ENCODE measurements at places on chromosomes 13 and 19.

DNA sequence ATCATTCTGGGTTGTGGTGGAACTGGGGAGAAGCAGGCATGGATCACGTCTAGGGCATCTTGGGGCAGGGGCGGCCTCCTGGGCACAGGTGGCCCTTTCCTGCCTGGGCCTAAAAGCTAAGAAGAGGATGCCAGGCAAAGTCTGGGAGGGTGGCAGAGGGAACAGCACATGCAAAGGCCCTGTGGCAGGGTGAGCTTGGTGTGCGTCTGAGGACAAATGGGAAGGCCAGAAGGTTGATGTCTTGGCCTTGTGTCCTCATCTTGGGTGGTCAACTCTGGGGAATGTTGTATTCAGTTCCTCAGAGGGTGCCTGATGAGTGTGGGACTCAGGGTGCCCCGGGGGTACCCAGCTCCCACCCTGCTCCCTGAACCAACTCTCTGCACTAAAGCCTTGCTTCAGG, 5.4 kb upstream of the PLK5 start:
- no peak for DNase-seq

GRCh38 chr13:79406597-79406908, 498 bp upstream of the RBM26 start:
- no peak for DNase-seq

DNA sequence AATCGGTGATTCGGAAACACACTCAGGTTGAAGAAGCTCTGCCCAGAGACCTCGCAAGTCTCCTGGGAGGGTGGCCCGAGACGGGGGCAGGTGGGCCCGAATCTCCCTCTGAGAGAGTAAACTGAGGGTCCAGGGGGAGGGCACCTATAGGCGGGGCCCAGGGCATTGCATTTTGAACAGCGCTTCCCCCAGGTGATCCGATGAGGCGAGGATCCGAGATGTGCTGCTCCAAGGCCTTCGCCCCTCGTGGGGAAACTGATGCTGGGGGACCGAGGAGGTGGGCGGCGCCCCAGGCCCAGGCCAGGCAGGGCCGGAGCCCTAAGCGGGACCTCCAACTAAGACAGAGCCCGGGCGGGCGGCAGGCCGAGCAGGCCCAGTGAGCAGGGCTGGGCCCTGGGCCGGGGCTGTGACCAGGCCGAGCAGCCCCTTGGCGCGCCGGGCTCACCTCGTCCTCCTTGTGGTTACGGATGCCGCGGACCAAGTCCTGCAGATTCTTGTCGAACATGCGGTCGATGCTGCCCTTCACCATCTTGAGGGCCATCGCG, 500 bp downstream of the AP3D1 start:
- no peak for DNase-seq

- DNase-seq = no peak
Observed at GRCh38 chr13:57739543-57740190, 108.1 kb downstream of the PCDH17 start.

GRCh38 chr19:11324079-11324661, 15.3 kb downstream of the RAB3D start:
- DNase-seq = no peak

GRCh38 chr19:2033115-2033824, 17.8 kb upstream of the BTBD2 start:
- no peak for DNase-seq

DNA sequence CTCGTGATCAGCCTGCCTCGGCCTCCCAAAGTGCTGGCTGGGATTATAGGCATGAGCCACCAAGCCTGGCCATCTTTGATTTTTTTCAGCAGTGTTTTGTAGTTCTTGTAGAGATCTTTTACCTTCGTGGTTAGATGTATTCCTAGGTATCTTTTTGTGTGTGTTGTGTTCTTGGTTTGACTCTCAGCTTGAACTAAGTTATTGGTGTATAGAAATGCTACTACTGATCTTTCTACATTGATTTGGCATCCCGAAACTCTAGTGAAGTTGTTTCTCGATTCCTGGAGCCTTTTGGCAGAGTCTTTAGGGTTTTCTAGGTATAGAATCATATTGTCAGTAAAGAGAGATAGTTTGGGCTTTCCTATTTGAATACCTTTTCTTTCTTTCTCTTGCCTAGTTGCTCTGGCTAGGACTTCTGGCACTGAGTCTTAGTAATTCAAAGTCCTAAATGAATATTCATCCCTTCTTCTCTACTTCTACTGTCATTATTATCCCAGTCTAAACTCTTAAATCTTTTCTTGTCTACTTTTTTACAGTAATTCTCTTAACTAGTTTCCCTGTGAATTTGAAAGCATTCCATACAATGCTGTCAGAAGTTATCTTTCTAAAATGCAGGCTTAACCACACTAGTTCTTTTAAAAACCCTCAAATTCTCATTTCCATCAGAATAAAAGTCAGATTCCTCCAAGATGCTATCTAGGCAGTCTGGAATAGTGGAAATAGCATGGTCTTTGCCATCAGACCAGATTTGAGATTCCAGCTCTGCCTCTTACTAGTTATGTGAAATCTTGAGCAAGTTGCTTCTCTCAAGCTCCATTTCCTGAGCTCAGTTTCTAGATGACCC, 7.0 kb downstream of the GPR18 start:
- no peak for DNase-seq

GRCh38 chr13:39035799-39036198, 2.1 kb downstream of the PROSER1 start:
- DNase-seq = no peak

DNA sequence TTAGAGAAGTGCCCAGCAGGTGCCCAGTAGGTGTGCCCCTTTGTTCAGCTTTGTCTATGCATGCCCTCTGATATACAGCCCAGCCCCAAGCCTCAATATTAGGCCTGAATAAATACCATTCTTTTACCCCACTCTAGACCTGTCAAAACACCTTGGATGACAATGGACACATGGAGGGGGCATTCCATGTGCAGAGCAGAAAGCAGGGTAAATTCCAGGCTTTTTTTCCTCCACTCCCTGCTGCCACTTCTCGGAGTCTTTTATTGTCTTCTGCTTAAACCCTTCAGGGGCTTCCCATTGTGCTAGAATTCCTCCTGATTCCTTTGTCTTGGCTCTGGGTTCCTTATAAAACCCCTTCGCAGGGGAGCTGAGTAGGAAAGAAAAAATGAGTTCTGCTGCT, 5.8 kb upstream of the FRY start:
- no peak for DNase-seq

GRCh38 chr13:80256352-80256932, 84.5 kb downstream of the SPRY2 start:
- no peak for DNase-seq

- no peak for DNase-seq
Observed at GRCh38 chr13:92825938-92826596, 400.5 kb upstream of the GPC6 start.

- no peak for DNase-seq
Observed at GRCh38 chr13:38684714-38685113, 2.2 kb upstream of the FREM2 start.

- no peak for DNase-seq
Observed at GRCh38 chr13:83503424-83503823, 378.9 kb downstream of the SLITRK1 start.

DNA sequence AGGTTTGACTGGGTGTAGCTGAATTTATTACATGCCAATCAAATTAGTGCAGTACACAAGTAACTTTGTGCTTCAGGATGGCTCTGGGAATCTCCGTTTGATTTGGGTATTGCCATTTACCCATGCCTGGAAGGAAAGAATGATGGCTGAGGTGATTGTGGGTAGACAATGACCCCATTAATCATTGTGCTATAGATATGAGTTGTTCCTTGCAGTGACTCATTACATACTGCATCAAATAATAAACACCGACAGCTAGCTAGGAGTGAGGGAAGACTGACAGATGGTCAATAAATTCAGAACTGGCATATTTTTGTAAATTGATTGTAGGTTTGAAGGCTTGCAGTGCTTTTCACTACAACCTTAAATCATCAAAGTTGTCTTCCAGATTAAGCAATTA, 1069.5 kb downstream of the DIAPH3 start:
- DNase-seq = no peak

DNA sequence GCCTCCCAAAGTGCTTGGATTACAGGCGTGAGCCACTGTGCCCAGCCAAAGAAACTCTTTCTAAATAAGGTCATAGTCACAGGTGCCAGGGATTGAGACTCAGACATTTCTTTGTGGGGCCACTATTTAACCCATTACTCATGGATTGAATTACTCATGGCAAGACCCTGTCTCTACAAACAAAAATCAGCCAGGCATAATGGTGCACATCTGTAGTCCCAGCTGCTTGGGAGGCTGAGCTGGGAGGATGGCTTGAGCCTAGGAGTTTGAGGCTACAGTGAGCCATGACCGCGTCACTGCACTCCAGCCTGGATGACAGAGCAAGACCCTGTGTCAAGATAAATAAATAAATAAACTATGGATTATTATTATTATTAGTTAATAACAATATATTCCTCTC, 3.6 kb upstream of the KLF2 start:
- no peak for DNase-seq

GRCh38 chr19:50435627-50436026, 2.9 kb downstream of the MYBPC2 start:
- no peak for DNase-seq

GRCh38 chr13:31896427-31896826, 135.1 kb upstream of the FRY start:
- DNase-seq = no peak

DNA sequence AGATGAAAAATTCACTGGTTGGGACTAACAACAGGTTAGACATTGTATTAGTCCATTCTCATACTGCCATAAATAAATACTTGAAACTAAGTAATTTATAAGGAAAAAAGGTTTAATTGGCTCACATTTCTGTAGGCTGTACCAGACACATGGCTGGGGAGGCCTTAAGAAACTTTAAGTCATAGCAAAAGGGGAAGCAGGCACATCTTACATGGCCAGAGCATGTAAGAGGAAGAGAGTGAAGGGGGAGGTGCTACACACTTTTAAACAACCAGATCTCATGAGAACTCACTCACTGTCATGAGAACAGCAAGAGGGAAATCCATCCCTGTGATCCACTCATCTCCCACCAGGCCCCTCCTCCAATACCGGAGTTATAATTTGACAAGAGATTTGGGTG, 125.9 kb downstream of the SUCLA2 start:
- DNase-seq = no peak

GRCh38 chr13:110874508-110874960, 40.3 kb downstream of the ANKRD10 start:
- DNase-seq = peak; percentile 16

GRCh38 chr19:46878613-46879375, 18.0 kb downstream of the ARHGAP35 start:
- no peak for DNase-seq

DNA sequence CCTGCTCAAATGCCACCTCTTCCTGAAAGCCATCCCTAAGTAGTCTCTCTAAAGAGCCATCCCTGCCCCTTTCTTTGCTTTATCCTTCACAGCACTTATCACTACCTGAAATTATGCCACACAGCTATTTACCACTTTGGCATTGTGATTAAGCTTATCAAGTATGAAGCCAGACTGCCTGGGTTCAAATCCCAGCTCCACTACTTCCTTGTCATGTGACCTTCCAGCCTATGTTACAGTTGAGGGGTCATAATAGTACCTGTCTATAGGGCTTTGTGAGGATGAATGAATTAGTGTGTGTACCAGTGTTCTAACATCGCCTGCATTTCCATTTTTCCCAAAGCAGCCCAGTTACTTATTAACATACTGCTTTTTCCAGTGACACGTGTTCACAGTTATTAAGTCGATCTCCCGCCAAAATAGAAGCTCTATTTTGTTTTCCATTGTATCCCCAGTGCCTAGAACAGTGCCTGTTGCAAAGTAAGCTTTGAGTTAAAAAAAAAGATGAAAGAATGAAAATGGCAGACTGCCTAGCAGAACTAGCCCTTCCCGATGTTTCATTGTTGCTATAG, 32.8 kb downstream of the ZSWIM9 start:
- DNase-seq = no peak

DNA sequence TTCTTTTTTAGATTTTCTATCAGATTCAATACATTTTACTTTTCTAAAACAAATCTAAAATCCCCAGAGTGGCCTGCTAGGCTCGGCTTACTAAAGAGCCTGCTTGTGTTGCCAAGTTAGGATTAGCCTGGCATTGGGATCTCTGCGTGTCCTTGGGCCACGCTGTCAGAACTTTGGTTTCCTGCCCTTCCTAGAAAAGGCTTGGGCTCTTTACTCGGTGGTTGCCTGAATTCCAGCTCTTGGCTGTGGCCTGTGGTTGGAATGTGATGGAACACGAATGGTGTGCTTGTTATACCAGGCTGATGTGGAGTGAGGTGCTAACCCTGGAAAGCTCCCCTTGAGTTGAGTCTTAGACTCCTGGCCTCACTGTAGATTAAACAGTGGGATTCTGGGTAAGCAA, 8.5 kb downstream of the SPATA13 start:
- DNase-seq = no peak

DNA sequence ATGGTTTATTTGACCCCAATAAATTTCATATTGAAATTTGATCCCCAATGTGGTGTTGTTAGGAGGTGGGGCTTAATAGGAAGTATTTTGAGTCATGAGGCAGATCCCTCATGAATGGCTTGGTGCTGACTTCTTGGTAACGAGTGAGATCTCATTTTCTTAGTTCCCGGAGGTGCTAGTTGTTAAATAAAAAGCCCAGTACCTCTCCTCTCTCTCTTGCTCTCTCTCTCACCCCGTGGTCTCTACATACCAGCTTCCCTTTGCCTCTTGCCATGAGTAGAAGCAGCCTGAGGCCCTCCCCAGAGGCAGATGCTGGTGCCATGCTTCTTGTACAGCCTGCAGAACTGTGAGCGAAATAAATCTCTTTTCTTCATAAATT, 39.4 kb upstream of the KATNAL1 start:
- DNase-seq = no peak

DNA sequence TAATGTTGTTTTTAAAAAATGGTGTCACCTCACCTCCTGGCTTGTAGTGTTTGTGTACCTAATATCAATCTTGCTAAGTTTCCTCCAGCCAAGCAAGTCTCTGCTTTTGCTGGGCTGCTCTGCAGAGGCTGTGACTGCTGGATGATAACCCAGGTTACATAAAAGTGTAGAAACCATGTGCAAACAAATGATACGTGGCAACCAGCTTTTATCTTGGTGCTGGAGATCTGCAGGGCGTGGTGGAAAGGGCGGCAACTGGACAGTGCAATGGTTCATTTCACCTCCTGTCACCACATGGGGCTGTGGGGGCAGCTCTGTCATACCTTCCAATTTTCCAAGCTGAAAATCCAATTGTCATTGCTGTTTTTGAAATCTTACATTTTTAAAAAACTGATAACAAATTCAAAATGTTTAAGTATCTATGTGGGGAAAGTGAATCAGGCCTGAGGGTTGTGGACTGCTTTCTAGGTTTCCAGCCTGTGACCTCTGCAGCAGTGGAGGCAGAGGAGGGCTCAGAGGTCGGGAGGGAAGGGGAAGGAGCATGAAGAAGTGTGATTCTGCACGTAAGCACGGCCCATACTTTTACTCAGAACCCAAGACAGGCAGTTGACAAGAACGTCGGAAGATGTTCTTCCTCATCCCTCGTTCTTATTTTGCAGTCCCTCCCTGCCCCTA, 9.7 kb downstream of the GPR42 start:
- no peak for DNase-seq

DNA sequence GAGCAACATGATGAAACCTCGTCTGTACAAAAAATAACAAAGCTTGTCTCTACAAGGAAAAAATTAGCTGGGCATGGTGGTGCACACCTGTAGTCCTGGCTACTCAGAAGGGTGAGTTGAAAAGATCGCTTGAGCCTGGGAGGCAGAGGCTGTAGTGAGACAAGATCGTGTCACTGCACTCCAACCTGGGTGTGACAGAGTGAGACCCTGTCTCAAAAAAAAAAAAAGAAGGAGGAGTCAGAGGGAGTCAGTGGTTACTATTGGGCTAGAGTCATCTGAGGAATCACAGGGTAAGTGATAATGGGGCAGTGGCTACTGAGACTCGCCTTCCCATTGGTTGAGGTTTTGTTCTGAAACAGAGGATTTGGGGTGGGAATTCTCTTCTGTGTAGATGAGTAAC, 1.9 kb upstream of the GPI start:
- no peak for DNase-seq
